ENCODE measurements at places on chromosomes 4 and X. TPM values are rescaled to one million over a fixed set of nuclear protein-coding genes. Genes with fewer than 3 reads are reported as not detected.

EVC gene
- 24.0 TPM for total RNA-seq

CPXCR1 gene
- not detected for total RNA-seq

AMER1 gene
- 6.5 TPM for total RNA-seq

DGAT2L6 gene
- not detected for total RNA-seq

LONRF3 gene
- total RNA-seq: 0.19 TPM

TMEM184C gene
- total RNA-seq: 40.8 TPM

NUP62CL gene
- not detected for total RNA-seq

TXK gene
- not detected for total RNA-seq

FOXR2 gene
- not detected for total RNA-seq

DNA sequence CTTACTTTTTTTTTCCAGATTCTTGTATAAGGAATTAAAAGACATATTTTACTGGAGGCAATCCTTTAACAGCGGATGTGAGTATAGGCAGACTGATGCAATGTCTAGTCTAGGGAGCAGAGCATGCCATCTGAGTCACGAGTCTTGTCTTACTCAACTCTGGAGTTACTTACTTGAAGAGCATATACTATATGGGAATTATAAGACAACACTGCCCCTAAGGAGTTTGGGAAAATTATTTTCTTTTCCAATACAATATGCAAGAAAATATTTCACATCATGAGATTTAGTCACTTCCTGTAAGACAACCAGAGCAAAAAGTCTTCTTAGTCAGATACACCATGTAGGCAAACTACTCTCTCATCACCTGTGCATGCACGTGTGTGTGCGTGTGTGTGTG, 537.3 kb upstream of the FTHL17 start:
- peak; percentile 79 for DNase-seq

DNA sequence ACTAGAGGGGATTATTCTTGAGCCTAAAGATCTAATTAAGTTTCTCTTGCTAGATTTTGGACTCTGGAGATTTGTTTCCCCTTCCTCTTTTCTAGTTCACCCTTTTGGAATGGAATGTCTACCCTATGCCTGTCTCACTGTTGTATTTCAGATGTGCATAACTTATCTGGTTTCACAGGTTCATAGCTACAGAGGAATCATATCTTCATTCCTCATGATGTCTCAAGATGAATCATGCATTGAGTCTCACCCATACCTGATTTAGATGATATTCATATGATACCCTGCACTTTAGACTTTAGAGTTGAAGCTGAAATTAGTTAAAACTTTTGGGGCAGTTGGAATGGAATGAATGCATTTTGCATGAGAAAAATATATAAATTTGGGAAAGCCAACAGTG, 246.7 kb downstream of the HS3ST1 start:
- DNase-seq: peak; percentile 8

- DNase-seq: no peak
Observed at GRCh38 chrX:155134255-155134654, 62.9 kb downstream of the BRCC3 start.

DNA sequence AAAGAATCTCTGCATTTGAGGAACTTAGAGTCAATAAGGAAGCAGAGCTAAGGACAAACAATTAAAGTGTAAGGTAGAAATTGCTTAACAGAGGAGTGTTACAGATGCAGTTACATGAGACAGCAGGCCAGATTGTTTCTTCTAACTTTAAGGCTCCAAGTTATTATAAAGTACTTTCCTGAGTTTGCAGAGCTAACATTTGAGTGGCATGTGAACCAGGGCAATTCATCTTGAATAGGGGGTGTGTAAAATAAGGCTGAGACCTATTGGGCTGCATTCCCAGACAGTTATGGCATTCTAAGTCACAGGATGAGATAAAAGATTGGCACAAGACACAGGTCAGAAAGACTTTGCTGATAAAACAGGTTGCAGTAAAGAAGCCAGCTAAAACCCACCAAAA, 7.6 kb upstream of the LNX1 start:
- DNase-seq: peak; percentile 66

DNA sequence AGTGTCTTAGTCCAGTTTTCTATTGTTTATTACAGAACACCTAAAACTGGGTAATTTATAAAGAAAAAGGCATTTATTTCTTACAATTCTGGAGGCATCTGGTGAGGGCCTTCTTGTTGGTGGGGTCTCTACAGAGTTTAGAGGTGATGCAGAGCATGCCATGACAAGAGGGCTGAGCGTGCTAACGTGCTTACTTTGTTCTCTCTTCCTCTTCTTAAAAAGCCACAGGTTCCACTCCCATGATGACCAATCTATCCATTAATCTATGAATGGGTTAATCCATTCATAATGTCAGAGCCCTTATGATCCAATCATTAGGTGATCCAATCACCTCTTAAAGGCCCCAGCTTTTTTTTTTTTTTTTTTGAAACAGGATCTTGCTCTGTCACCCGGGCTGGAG, 291.5 kb upstream of the GALNTL6 start:
- no peak for DNase-seq

DNA sequence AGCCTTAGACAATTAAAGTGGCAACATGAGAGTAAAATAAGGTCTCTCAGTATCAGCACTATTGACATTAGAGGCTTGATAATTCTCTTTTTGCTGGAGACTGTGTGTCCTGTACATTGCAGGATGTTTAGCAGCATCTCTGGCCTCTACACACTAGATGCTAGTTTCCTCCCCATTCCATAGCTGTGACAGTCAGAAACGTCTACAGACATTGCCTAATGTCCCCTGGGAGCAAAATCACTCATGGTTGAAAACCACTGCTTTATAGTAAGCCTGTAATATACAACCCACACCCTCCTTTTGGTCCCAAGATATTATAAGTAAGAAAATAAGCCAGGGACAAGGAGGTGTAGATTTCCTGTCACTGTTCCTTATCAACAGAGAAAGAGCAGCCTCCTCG, 166.0 kb downstream of the FRMPD4 start:
- DNase-seq: no peak

DNA sequence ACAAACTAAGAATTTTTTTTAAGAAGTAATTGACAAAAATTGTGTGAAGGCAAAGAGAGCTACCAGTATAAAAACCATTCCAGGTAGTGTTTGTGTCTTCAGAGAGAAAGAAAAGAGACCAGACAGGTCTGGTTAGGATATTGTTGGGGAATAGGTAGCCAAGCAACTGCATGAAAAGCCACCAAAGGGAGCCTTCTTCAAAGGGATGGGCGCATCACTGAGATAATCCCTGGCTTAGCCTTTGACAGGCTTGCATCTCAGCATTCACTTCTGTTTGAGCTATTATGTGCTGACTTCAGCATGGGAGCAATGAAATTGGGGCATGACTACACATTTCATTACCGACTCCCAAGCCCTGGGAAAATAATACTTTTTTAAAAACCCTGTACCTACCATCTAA, 496.6 kb downstream of the IL1RAPL1 start:
- no peak for DNase-seq

DNA sequence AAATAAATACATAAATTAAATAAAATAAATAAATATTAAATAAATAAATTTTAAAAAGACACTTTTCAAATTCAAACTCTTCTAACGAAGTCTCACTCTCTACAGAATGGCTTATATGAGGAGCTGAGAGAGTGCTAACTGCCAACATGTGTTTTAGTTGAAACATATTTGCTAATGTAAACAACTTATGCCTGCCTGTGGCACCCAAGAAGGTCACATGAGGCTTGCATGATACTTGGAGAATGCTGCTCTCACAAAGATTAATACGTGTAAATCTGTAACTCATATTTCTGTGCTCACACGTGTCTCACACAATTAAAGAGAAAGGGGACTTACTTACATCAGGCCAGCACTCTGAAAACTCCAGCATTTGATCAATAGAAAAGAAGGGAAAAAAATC, 43.2 kb upstream of the PITX2 start:
- no peak for DNase-seq

GRCh38 chr4:133808151-133808550, 393.4 kb downstream of the PABPC4L start:
- peak; percentile 39 for DNase-seq

- DNase-seq: peak; percentile 35
Observed at GRCh38 chrX:150365990-150366911, 3.1 kb downstream of the MAMLD1 start.
